ENCODE measurements at places on chromosomes 2 and 18. TPM values are rescaled to one million over a fixed set of nuclear protein-coding genes. Genes with fewer than 3 reads are reported as not detected.

DNA sequence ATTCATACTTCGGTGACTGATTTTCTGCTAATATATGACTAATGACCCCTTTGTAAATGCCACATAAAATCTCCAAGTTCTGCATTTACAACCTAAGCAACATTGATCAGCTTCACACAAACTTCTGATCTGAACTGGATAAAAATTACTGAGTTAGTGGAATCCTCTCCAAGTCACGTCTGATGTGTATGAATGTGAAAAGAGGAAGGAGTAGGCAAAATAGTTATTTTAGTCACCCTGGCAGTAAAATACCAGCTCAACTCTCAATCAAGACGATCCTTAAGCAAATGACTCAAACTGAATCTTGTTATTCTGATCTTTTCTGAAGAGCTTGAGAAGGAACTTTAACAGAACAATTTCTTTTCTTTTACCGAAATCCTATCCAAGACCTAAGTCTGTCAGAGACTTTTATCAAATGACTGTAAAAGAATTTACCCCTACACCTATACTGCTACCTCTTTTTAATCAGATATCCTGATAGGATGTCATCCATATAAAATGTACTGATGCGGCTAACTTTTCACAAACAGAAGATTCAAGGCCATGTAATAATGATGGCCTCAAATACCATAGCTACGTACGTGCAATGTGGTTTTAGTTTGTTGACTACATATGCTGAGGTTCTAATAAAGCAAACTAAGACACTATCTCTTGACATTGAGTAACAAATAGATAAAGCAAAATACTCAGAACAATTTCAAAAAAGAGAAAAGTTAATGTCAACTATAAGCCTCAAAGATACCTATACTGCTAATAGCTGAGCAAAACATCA lies 23.7 kb downstream of the CUL3 start:
- no peak for DNase-seq

GRCh38 chr2:39991298-39991697 lies 212.2 kb upstream of the THUMPD2 start:
- no peak for DNase-seq

The KLHL30 gene
- 0.45 TPM for polyA plus RNA-seq

GRCh38 chr2:166521155-166521554 lies 27.1 kb upstream of the SCN7A start:
- DNase-seq, result no peak

- DNase-seq, result no peak
Measured at GRCh38 chr2:15645300-15645699, 53.6 kb downstream of the DDX1 start.

Data from renal cortex interstitium (tissue), 15 donors.